ENCODE measurements at places on chromosomes 6 and 20.
A peak's percentile ranks its signal among the peaks of the same experiment; 100 is the strongest.

DNA sequence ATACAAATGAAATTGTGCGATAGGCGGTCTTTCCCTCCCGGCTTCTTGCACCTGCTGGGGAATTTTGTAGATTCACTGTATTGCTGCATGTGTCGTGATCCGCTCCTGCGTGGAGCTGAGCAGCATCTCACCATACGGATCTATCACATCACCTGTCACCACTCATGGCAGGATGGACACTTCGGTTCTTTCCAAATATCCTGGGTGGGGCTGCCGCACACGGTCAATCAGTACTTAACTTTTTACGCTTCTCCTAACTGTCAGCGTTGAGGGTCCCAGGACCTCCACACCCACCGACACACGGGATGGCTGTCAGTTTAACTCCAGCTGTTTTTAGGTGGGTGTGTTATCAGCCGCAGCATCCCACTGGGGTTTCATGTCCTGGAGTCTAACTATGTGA is 19.2 kb downstream of the TAF4 start:
- no peak for DNase-seq

DNA sequence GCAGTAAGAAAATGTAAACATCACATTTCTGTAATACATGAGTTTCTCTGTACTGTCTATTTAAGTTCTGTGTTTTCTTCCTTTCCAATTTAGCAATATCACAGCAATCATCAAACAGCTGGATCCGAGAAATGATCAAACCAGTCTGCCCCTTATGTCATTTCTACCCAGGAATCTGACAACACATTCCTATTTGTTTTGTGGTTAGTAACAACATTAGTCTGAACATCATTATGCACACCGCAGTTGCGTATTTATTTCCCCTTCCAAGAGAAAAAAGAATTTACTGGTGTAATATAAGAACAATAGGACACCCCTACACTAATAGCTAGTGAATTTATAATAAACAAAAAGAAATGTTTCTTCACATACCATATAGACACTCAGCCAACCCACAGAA is 179.5 kb downstream of the BTBD9 start:
- no peak for DNase-seq

GRCh38 chr6:145704143-145704781 is 31.1 kb downstream of the EPM2A start:
- no peak for DNase-seq

GRCh38 chr6:125273965-125274364 is 27.8 kb downstream of the HDDC2 start:
- DNase-seq, result no peak

GRCh38 chr6:157099912-157100593 is 223.3 kb downstream of the TMEM242 start:
- no peak for DNase-seq

- no peak for DNase-seq
Observed at GRCh38 chr6:15460110-15460727, 202.6 kb downstream of the DTNBP1 start.

DNA sequence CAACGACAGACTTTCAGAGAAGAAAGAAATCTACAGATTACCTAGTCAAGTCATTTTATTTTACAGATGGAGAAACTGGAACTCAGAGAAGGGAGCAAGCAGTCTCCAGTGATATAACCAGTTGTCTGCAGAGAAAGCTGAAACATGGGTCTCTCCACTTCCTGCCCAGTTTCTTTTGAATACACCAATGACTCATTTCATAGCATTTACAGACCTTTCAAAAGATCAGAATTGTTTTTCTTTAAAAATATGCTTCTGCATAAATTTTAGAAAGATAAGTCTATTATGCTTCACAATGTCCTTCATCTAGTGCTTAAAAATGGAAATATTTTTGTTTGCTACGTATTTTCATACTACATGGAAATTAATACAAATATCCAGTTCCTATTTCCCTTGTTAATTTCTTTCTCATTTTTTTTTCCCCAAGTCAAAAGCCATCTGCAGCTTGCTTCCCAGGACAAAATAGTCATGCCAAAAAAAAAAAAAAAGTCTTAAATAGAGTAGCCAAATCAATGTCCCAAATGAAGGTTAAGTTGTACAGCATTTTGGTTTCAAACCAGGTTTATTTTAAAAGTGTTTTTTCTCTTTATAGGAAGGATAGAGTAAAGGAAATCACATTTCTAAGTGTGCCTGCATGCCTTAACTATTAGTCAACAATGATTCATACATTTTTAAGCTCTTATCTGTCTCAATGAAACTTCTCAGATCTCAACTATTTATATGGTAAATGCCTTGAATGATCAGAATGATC is 36.9 kb downstream of the ARHGAP18 start:
- no peak for DNase-seq

DNA sequence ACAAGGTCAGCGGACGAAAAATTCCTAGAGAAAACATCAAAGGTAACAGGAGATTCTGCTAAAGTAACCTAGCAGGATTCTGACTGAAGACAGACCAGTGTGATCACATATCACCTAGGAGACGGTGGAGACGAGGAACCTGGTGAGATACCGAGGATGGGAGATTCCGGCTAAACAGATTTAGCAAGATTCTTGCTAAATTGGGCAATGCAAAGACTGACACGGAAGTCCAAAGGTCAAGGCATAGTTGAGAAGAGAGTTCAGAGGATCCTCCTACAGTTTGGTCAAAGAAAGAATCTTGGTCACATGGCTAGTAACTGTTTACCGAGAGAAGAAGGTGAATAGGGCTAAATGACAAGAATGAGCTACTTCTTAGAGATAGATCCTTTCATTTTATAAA is 61.1 kb downstream of the TMEM170B start:
- no peak for DNase-seq

- DNase-seq, result peak; percentile 37
Observed at GRCh38 chr6:101402622-101403031, 9.1 kb downstream of the GRIK2 start.

- peak; percentile 73 for DNase-seq
Observed at GRCh38 chr20:33674294-33675135, at the start of gene NECAB3. NECAB3 (minus strand) TSS chr20:33674428; CDS start chr20:33674352, 76 bp downstream.

- no peak for DNase-seq
Observed at GRCh38 chr6:154572556-154572955, 62.1 kb upstream of the CNKSR3 start.

- no peak for DNase-seq
Observed at GRCh38 chr6:40922281-40922680, 116.7 kb downstream of the UNC5CL start.

DNA sequence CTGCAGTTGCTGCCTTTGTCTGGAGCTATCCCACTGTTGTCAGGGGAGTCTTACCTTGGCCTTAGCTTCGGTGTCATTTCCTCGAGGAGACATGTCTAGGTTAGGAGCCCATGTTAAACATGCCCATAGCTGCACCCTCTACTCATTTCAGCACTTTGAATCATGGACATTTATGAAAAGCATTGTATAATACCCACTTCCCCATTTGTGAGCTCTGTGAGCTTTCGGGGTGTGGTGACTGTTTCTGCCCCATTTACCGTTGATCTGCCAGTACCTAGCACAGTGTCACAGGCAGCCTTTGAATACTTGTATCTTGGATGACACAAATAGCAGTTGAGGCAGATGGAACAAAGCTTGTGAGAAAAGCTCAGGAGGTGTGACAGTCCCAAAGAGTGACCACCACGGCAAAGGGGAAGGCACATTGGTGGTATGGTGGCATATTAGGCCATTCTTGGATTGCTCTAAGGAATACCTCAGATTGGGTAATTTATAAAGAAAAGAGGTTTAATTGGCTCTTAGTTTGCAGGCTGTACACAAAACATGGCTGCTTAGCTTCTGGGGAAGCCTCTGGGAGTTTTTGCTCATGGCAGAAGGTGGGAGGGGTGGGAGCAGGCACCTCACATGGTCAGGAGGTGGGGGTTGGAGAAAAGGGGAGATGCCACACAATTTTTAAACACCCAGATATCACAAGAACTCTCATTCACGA is 42.0 kb downstream of the JARID2 start:
- DNase-seq, result no peak

DNA sequence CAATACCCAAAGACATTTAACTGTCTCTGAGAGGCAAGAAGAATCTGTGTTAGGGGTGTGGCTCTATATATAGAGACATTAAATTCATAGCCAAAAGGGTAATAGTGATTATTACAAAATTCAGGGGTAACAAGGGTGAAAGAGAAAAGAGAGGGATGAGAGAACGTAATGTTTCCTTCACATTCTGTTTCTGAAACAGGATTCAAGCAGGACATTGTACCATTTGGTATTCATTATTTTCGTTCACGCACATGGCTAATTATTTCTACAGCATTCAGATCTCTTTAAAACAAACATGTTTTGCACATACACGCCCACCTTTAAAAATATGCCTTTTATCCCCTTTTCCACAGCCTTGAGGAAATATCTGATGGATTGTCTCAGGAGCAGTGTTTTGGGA is 122.7 kb downstream of the GMPR start:
- no peak for DNase-seq

GRCh38 chr6:82963191-82963925 is 102.3 kb downstream of the UBE3D start:
- DNase-seq, result no peak

DNA sequence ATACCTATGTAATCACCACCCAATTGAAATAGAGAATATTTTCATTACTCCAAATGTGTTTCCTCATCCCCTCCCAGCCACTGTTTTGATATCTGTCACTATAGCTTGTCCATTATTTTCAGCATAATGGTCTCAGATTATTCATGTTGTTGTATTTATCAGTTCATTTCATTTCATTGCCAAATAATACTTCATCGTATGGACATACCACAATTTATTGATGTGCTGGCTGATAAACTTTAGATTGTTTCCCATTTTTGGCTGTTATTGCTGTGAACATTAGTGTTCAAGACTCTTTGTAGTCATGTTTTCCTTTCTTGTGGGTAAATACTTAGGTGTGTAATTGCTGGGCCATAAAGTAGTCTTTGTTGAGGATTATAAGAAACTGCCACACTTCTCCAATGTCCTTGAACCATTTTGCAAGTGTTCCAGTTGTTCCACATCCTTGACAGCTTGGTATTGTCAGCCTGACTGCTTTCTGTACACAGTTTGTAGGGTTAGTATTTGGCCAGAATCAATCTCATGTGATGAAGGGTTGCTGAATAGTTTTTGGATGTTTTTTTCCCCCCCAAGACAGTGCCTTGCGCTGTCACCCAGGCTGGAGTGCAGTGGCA is 44.3 kb downstream of the JARID2 start:
- no peak for DNase-seq

GRCh38 chr6:7413151-7413823 is 23.7 kb downstream of the RIOK1 start:
- DNase-seq, result no peak

DNA sequence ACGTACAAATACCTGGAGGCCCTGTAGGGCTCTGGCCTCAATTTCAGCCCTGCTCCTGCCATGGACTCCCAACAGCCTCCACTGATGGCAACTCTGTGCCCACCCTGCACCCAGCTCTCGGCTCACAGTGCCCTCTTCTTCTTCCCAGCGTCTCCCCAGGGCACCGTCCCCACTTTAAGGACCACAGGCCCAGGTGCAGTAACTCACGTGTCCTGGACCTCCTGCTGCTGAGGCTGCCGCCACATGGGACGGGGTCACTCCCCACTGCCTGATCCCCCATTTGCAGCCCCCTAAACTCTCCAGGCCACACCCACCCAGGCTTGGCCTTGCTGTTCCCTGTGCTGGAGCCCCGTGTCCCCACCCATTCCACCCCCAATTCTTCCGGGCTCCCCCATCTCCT is 223.4 kb downstream of the PREX1 start:
- no peak for DNase-seq

GRCh38 chr20:25223179-25223661 is 24.7 kb upstream of the PYGB start:
- no peak for DNase-seq

- DNase-seq, result no peak
Observed at GRCh38 chr6:111823831-111824607, 49.2 kb downstream of the FYN start.

DNA sequence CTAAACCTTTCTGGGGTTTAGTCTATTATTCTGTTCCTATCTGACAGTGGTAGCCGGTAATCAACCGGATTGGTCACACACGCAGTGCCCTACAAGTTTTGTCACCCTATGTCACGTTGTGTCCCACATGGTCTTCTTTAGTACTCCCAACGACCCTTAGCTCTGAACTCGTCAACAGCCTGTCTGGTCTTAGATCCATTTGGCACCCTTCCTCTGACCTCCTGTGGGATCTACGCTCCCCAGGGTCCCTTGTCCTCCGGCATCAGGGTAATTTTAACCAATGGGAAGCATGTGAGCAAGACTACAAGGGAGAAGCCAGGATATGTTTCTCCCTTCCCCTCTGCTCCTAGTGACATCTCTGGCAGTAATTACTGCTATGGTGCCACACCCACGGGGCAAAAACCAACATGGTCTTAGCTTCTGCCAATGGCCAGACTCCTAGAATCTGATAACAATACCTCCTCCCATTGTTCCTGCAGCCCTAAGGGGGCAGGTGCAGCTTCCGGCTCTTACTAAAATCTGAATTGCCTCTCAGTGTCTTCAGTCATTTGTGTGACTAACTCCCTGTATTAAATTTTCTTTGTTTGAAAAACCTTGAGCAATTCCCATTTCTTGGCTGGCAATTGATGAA is 56.6 kb downstream of the MAFB start:
- no peak for DNase-seq

GRCh38 chr20:35939264-35939663 is 15.0 kb downstream of the SCAND1 start:
- no peak for DNase-seq

- DNase-seq, result no peak
Observed at GRCh38 chr6:25963426-25964123, 973 bp downstream of the TRIM38 start.

DNA sequence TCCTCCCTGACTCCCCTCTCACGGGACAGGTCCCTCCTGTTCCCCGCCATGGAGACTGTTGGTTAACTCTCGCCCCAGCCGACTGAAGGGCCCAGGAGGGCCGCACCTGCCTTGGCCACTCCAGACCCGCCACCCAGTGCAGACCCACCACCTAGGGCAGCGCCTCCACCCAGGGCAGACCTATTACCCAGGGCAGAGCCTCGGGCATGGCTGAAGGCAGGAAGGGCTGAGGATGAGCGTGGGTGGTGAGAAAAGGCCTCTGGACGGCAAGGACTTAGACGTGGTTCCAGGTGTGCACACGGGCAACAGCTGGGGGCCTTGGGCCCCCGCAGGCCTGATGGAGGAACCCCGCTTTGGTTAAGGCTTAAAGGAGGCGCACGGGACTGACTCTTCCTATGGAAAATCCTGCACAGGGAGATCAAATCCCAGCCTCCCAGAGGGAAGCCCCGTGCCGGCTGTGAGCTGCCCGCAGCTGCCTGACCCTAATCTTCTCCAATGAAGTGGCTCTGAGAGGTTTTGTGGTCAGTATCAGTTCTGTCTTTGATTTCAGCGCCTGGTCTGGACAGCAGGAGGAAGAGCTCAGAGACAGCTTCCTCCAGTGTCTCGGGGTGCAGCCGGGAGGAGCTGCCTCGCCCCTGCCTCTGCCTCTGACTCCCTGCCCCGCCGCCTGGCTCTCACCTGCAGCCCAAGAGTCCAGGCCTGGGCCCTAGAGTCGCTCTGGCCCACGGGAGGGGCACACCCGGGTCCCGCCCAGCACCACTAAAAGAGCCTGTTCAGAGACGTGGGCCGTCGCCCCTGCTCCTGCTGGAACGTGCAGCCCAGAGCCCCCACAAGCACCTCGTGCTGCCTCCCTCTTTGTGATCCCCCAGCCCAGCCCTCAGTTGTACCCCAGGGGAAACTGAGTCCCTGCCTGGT is 12.1 kb upstream of the CHRNA4 start:
- DNase-seq, result no peak

- no peak for DNase-seq
Observed at GRCh38 chr6:4964675-4965561, 38.9 kb downstream of the RPP40 start.
